ENCODE measurements at places on chromosomes 2 and 18.

DNA sequence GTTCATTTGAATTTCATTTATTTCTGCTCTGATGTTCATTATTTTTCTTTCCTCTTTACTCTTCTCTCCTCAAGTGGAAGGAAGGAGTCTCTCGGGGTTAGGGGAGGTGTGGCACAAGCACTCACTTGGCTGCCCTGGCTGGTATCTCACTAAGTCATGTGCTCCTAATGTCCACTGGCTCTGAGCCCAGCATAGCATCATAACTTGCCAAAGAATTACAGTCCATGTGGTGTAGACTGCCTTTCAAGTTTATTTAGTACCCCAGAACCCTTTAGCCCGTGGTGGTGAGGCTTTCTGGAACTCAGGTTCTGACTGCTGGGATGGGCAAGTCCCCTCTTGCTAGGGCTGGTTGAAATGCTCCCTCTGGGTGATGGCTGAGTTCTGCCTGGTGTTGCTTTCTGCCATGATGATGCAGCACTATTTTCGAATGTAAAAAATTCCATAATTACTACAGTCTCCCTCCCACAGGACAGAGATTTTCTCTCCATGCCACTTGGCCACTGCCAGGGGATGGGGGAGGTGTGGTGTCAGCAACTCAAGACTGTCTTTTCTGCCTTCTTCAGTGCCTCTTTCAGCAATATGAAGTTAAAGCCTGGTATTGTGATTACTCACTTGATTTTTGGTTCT, 22.2 kb downstream of the SPAG16 start:
- DNase-seq = no peak

GRCh38 chr2:184119989-184120800, 478.1 kb upstream of the ZNF804A start:
- DNase-seq = no peak

DNA sequence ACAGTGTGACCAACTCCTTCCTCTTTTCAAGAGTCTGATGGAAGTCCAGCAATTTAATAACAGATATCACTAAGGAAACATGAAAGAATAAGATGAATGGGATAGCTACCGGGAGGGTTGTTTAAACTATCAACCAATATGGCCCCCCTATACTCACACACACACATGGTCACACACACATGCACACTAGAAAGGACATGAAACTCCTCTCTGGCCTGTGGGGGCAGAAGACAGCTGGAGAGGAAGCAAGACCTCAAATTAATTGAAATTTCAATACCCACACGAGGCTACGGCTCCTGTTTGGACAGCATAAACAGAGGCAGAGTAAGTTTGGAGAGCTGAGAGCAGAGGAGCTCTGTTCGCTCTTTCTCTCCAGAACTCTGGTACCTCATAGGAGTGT, 34.7 kb upstream of the REEP1 start:
- DNase-seq = no peak

DNA sequence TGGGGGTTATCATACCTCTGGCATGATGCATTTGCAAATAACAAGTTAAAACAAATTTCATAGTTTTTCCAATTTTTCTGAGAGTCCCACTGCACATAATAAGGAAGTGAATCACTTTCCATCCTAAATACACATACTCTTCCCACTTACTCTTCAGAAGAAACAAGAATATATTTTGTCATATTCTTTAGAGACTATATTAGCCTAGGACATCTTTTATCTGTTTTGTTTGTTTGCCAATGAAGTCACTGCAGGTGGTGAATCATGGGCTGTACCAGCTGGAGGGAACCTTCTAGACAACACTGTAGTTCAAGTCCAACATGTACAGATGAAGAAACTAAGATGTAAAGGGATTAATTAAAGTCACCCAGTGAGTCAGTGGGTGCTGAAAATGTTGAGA, 116.8 kb downstream of the XIRP2 start:
- DNase-seq = no peak

GRCh38 chr2:130825966-130826253, 10.8 kb upstream of the ARHGEF4 start:
- no peak for DNase-seq

- no peak for DNase-seq
Measured at GRCh38 chr2:218997731-218998130, 4.5 kb upstream of the CRYBA2 start.

DNA sequence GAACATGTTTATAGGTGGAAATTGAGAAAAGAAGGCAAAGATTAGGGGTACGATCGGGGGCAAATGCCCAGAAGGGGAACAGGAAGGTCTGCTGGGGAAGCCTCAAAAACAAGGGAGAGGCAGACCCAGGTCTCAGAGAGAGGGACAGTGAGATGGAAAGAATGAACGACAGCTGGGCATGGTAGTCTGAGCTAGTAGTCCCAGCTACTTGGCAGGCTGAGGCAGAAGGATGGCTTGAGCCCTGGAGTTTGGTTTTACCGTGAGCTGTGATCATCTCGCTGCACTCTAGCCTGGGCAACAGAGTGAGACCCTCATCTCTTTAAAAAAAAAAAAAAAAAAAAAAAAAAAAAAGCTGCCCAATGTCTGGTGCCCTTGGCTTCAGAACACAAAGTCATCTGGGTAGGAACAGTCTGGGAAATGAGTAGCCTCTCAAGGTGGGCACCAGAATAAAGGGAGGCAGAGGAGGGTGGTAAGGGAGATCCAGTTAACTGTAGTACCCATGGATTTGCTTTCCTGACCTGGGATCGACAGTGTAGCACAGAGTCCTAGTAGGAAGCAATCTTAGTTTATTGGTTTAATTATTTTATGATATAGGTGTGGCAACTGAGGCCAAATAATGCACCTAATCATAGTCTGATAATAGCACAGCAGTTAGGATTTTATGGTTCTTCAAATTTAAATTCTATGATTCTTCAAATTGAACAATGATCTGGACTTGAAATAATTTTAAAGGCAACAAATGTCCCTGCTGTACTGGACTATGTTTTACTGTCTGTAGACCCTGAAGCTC, 3.5 kb downstream of the RRM2 start:
- no peak for DNase-seq

- DNase-seq = no peak
Measured at GRCh38 chr2:10151462-10151861, 28.9 kb downstream of the RRM2 start.

DNA sequence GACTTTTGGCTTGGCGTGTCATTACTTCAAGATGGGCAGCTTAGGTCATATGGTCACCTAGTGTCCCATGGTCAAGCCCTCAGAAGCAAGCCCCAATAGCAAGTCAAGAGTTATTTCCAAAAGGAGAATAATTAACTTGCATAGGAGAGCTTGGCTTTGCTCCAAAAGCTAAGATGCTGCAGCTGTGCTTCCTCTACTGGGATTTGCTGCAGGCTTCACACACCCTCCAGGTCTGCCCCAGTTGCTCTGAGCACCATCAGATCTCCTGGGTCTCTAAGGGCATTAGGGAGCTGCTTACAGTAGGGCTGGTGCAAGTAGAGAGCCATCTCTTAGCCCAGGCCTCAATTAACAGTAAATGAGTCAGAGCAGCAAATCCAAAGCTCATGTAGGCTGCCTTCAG, 46.6 kb downstream of the THUMPD2 start:
- DNase-seq = no peak

DNA sequence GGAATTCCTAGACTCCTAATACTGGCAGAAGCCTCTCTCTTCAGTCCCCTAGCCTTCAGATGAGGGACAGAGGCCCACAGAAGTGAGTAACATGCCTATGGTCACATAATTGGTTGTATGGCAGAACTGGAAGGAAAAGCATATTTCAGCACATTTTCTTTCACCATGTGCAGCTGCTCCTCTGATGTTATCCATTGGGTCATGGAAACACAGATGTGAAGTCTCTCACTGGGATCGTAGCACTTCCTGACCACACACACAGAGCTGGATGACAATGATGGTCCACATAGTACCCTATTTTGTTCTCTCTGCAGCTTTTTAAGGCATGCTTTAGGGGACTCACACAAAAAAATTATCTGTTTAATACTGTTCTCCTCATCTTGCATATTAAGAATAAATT, 24.5 kb downstream of the MYO3B start:
- no peak for DNase-seq

GRCh38 chr2:189527041-189527750, 53.4 kb downstream of the SLC40A1 start:
- DNase-seq = no peak

DNA sequence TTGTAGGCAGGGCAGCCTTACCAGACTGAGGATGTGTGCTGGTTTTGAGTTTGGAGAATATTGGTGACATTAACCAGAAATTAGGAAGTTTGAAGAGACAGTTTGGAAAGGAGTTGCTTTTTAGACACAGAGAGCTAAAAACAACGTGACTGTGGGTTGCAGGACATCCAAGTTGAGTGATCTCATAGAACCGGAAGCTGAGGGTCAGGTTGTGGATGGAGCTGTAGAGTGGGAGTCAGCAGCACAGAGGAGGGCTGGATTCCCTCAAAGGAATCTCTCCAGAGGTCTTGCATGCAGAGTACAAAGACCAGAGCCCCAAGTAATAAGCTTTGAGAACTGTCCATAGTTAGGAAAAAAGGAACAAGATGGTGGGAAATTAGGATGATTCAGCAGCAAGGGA, 9.3 kb downstream of the MAPRE3 start:
- DNase-seq = no peak

DNA sequence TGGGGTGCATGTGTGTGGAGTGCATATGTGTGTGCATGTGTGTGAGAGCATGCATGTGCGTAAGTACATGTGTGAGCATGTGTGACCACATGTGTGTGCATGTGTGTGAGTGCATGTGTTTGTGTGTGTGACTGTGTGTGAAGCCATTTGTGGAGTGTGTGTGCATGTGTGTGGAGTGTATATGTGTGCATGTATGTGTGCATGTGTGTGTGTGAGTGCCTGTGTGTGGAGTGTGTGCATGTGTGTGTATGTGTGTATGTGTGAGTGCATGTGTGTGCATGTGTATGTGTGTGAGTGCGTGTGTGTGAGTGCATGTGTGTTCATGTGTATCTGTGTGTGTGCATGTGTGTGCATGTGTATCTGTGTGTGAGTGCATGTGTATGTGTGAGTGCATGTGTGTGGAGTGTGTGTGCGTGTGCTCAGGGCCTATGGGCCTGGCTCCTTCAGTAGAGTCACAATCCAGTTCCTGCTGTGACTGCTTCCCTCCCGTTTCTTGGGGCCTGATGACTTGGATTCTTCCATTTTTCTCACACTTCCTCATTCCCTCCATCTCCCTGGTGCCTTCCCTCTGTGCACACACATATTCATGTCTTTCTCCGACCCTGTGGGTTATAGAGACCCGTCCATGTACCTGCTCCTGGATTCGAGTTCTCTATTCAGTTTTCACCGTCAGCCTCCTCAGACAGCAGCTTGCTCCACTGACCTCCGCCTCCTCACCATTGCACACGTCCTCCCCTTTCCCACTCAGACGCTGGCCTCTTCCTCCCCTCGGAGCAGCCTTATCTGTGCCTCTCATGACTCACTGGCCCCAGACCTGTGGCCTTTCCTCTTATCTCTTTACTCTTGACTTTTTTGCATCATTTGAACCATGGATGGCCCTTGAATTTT, 25.2 kb downstream of the TOGARAM2 start:
- no peak for DNase-seq

DNA sequence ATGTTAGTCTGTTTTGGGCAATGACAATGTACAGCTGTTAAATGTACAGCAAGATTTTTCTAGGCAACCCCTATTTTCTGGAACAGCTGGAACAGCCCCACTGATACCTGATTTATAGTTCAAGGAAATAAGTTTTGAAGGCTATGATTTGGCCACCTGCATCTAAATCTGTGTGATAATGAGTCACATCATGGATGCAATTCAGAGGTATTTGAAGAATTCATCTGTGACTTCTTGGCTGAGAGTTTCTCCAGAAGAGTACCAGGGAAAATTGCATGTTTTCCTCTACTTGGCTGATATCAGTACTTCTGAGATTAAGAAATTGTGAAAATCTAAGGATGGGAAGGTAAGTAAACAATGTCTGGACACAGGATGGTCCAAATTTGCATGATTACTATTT, 40.7 kb upstream of the NT5C1B start:
- DNase-seq = no peak

DNA sequence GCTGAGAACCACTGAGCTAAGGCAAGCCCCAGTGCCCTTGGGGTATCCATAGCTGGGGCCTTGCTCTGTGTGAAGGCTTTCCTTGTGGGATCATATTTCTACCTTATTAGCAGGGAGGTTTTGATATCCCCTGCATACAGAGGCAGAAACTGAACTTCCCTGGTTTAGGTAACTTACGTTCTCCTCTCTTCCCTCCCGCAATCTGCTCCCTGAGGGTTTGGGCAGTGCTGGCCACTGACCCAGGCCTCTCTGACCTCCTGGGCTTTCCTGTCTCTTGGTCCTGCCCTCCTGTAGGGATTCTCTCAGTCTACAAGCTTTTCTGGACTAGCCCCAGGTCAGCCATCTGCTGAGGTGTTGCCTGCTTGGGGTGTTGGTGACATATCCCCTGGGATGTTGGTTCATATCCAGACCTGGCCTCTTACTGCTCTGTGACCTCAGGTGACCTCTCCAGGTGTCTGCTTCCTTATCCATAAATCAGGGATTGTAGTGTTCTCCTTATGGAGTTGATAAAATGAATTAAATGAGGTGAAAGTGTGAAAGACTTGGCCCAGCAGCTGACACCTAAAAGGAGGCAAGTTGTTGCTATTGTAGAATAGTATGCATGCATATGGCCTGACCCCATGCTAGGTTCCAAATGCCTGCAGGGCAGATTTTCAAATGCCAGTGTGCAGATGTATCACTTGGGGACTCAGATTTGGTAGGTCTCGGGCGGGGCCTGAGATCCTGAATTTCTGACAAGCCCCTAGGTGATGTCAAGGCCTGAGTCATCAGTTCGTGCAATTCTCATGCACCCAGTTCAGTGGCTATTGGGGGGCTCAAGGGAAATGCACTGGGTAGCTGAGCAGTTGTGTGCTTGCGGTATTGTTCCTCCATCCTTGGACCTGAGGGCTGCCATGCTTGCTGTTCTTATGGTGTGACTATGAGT, 106.6 kb downstream of the FHOD3 start:
- no peak for DNase-seq

GRCh38 chr2:212596688-212597087, 58.1 kb upstream of the ERBB4 start:
- no peak for DNase-seq

DNA sequence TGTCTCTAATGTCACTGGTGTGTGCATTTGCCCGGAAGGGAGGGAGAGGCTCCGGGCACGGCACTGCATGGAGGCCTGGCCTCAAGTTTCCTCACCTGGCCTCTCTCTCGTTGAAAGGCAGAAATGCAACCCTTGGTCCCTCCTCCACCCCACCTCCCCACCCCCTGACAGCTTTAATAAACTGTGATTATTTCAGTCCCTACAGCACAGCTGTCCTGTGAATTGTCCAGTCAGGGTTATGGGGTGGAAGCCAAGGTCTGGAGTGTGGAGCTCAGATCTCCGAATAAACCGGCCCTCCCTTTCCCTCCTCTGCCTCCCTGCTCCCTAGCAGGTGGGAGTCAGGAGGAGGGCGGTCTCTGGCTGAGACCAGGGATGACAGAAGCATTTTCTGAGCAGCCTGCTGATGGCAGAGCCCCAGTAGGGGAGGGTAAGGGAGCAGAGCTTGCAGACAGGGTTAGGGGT, 199.2 kb upstream of the SMAD2 start:
- no peak for DNase-seq

All from effector CD8-positive, alpha-beta T cell (primary cell).